Placental pericyte (primary cell): ENCODE measurements at places on chromosomes 5 and 9. TPM values are rescaled to one million over a fixed set of nuclear protein-coding genes. Genes with fewer than 3 reads are reported as not detected.

The GEMIN5 gene
- 9.6 and 26.8 TPM in 2 replicates for total RNA-seq

The AQP3 gene
- total RNA-seq, result 1.9 and 5.9 TPM in 2 replicates

The SMIM33 gene
- under 0.01 TPM in 1 of 2 replicates, not detected in the other for total RNA-seq

The GRM6 gene
- total RNA-seq, result not detected in 2 replicates

The EXOSC3 gene
- 21.0 and 23.3 TPM in 2 replicates for total RNA-seq

The PCDHA4 gene
- total RNA-seq, result under 0.01 and 0.14 TPM in 2 replicates

The CEL gene
- 0.22 TPM in 1 of 2 replicates, not detected in the other for total RNA-seq

The SCGB3A2 gene
- not detected in 2 replicates for total RNA-seq

The RASGRF2 gene
- total RNA-seq, result 53.2 and 53.7 TPM in 2 replicates

The ISL1 gene
- total RNA-seq, result not detected in 2 replicates

The PARP8 gene
- total RNA-seq, result 13.9 and 16.9 TPM in 2 replicates

The PTPN3 gene
- 0.14 and 0.22 TPM in 2 replicates for total RNA-seq

The RETREG1 gene
- 0.43 and 0.66 TPM in 2 replicates for total RNA-seq

The TLX3 gene
- total RNA-seq, result not detected in 2 replicates

The CER1 gene
- not detected in 2 replicates for total RNA-seq

The IFNK gene
- not detected in 2 replicates for total RNA-seq

The WDR55 gene
- 32.8 and 46.2 TPM in 2 replicates for total RNA-seq

The HIGD2A gene
- total RNA-seq, result 29.6 and 39.8 TPM in 2 replicates

The SPATA31C1 gene
- total RNA-seq, result not detected in 2 replicates

The MLLT3 gene
- 13.9 and 17.3 TPM in 2 replicates for total RNA-seq

The ANKRD34B gene
- not detected in 2 replicates for total RNA-seq

The ACTL7A gene
- total RNA-seq, result not detected in 2 replicates

The CCL27 gene
- total RNA-seq, result not detected in 2 replicates

The PIP5KL1 gene
- total RNA-seq, result 1.8 and 2.7 TPM in 2 replicates

The LRRC70 gene
- 1.1 and 1.4 TPM in 2 replicates for total RNA-seq

The SLC36A3 gene
- not detected in 2 replicates for total RNA-seq

The DDX41 gene
- total RNA-seq, result 80.2 and 88.6 TPM in 2 replicates

The ETF1 gene
- total RNA-seq, result 118 and 154 TPM in 2 replicates

The ZDHHC11 gene
- total RNA-seq, result 2.4 and 2.9 TPM in 2 replicates

The RBM27 gene
- total RNA-seq, result 14.4 and 30.4 TPM in 2 replicates

The SAXO1 gene
- total RNA-seq, result not detected in 2 replicates

The HRCT1 gene
- total RNA-seq, result 0.43 TPM in 1 of 2 replicates, not detected in the other

The ECSCR gene
- total RNA-seq, result 0.43 TPM in 1 of 2 replicates, not detected in the other

The ZNF483 gene
- 0.44 and 0.86 TPM in 2 replicates for total RNA-seq

The LRRC26 gene
- total RNA-seq, result not detected in 2 replicates

The CACFD1 gene
- total RNA-seq, result 6.4 and 13.8 TPM in 2 replicates

The HTR1A gene
- total RNA-seq, result not detected in 2 replicates

The KLHL9 gene
- total RNA-seq, result 25.6 and 42.7 TPM in 2 replicates

The FBP2 gene
- total RNA-seq, result not detected in 2 replicates

The KCNV2 gene
- total RNA-seq, result not detected in 2 replicates

The TAF11L10 gene
- not detected in 2 replicates for total RNA-seq
